K562 (cell line): ENCODE measurements at places on chromosomes 7 and 10. TPM values are rescaled to one million over a fixed set of nuclear protein-coding genes. Genes with fewer than 3 reads are reported as not detected.

Gene LAMB4
- not detected in 2 replicates for total RNA-seq

Gene PLPP4
- total RNA-seq, result not detected in 2 replicates

Gene AGR2
- 0.66 and 0.98 TPM in 2 replicates for total RNA-seq

Gene IGFBP3
- 0.22 and 0.27 TPM in 2 replicates for total RNA-seq

GRCh38 chr7:55588379-55588699 lies 16.0 kb upstream of the VOPP1 start:
- no peaks in the 10 kb centered on the region for H3K4me1 ChIP-seq
- DNase-seq, result peak; percentile 2
- no peak overlapping the region for H3K4me3 ChIP-seq
- H3K27ac ChIP-seq, result no peak overlapping the region
- no peaks in the 10 kb centered on the region; the same call in 2 of the 3 replicates for H3K27me3 ChIP-seq
- no peaks in the 10 kb centered on the region for H3K36me3 ChIP-seq

DNA sequence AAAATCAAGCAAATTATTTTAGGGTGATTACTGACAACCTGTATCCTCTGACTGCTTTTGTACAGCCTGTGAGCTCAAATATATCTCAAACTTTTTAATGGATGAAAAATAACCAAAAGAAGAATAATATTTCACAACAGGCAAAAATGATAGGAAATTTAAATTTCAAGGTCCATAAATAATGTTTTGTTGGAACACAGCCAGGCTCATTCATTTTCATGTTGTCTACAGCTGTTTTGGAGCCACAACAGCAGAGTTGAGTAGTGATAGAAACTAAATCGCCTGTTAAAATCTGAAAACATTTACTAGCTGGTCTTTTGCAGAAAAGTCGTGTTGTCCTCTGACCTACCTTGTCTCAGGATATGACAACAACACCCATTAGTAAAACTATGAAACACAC lies 75.9 kb downstream of the GLI3 start:
- H3K4me1 ChIP-seq, result no peaks in the 10 kb centered on the region
- H3K27ac ChIP-seq, result no peak overlapping the region
- H3K36me3 ChIP-seq, result no peaks in the 10 kb centered on the region

GRCh38 chr10:7230951-7231350 lies 179.9 kb downstream of the SFMBT2 start:
- peak; percentile 23 for DNase-seq
- peak overlapping the region; percentile 72 for H3K27ac ChIP-seq
- no peak overlapping the region for H3K4me3 ChIP-seq
- H3K4me1 ChIP-seq, result peaks cover 10% of the 10 kb centered on the region
- peaks cover 21% of the 10 kb centered on the region for H3K36me3 ChIP-seq

DNA sequence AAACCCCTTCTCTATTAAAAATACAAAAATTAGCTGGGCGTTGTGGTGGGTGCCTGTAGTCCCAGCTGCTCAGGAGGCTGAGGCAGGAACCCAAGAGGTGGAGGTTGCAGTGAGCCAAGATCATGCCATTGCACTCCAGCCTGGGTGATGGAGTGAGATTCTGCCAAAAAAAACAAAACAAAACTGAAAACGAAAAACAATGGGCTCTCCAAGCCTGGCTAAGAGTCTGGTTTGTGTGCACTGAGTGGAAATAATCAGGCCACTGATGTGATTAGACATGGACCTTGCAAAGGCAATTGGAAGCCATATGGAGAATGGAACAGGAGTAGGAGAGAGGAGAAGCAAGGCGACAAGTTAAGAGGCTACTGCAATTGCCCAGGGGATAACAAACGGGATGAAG lies 60.1 kb upstream of the GSDME start:
- no peak overlapping the region for H3K27ac ChIP-seq
- H3K4me1 ChIP-seq, result peaks cover 22% of the 10 kb centered on the region
- no peak for DNase-seq
- H3K4me3 ChIP-seq, result no peak overlapping the region

DNA sequence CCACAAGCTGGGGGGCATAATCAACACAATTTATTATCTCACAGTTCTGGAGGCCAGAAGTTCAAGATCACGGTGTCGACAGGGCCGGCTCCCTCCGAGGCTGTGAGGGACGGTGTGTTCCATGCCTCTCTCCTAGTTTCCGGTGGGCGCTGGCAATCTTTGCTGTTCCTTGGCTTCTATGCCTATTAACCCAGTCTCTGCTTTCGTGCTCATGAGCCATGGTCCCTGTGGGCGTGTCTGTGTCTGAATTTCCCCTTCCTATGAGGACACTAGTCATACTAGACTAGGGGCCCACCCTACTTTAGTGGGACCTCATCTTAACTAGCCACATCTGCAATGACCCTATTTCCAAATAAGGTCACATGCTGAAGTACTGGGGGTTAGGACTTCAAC lies 29.4 kb downstream of the HIPK2 start:
- no peak for DNase-seq
- H3K27me3 ChIP-seq, result peaks cover 14% of the 10 kb centered on the region
- no peaks in the 10 kb centered on the region for H3K4me1 ChIP-seq

GRCh38 chr10:3624367-3624766 lies 160.6 kb downstream of the KLF6 start:
- no peak overlapping the region for H3K27ac ChIP-seq
- H3K27me3 ChIP-seq, result no peaks in the 10 kb centered on the region
- no peak for DNase-seq
- no peaks in the 10 kb centered on the region for H3K4me1 ChIP-seq
- no peaks in the 10 kb centered on the region for H3K36me3 ChIP-seq

- no peaks in the 10 kb centered on the region for H3K36me3 ChIP-seq
- DNase-seq, result no peak
- H3K4me3 ChIP-seq, result no peak overlapping the region
- H3K27ac ChIP-seq, result no peak overlapping the region
- H3K27me3 ChIP-seq, result no peaks in the 10 kb centered on the region
These were observed 230.6 kb upstream of the FZD8 start for GRCh38 chr10:35872671-35873070.

- H3K4me3 ChIP-seq, result no peak overlapping the region
- no peak for DNase-seq
- H3K27ac ChIP-seq, result no peak overlapping the region
- H3K27me3 ChIP-seq, result peaks cover 4% of the 10 kb centered on the region; the same call in 1 of the 3 replicates
- no peaks in the 10 kb centered on the region for H3K36me3 ChIP-seq
These were observed 19.8 kb upstream of the RASSF4 start for GRCh38 chr10:44939691-44940401.

- no peaks in the 10 kb centered on the region for H3K36me3 ChIP-seq
- no peak overlapping the region for H3K4me3 ChIP-seq
- H3K4me1 ChIP-seq, result peaks cover 10% of the 10 kb centered on the region
- H3K27ac ChIP-seq, result no peak overlapping the region
- no peaks in the 10 kb centered on the region for H3K27me3 ChIP-seq
- no peak for DNase-seq
These were observed 63.2 kb upstream of the KLF6 start for GRCh38 chr10:3848005-3848774.
